Mammary microvascular endothelial cell (primary cell): ENCODE measurements at places on chromosomes 1 and 21. TPM values are rescaled to one million over a fixed set of nuclear protein-coding genes. Genes with fewer than 3 reads are reported as not detected.

ZBTB8B gene
- total RNA-seq, result under 0.01 TPM in 1 of 2 replicates, not detected in the other

TMEM269 gene
- not detected in 2 replicates for total RNA-seq

FTCD gene
- not detected in 2 replicates for total RNA-seq

GAS5 gene
- total RNA-seq, result 202 and 218 TPM in 2 replicates

NUDT4B gene
- total RNA-seq, result 14.4 and 40.1 TPM in 2 replicates

KCNJ15 gene
- 0.47 and 2.3 TPM in 2 replicates for total RNA-seq

CYP4Z1 gene
- total RNA-seq, result not detected in 2 replicates

CRYZL1 gene
- total RNA-seq, result 17.8 and 23.1 TPM in 2 replicates

SRGAP2 gene
- total RNA-seq, result 49.5 and 73.1 TPM in 2 replicates

RGS8 gene
- total RNA-seq, result not detected in 2 replicates

AP4B1 gene
- 17.0 and 18.2 TPM in 2 replicates for total RNA-seq

ZBTB8A gene
- 3.0 and 3.7 TPM in 2 replicates for total RNA-seq

PDC gene
- not detected in 2 replicates for total RNA-seq

FCRL6 gene
- not detected in 2 replicates for total RNA-seq

ADORA3 gene
- total RNA-seq, result not detected in 2 replicates

MAP10 gene
- total RNA-seq, result 1.9 TPM in 2 replicates

KRTAP22-1 gene
- not detected in 2 replicates for total RNA-seq

TBX15 gene
- 0.20 and 0.49 TPM in 2 replicates for total RNA-seq
